ENCODE measurements at places on chromosomes 6 and 20.
A peak's percentile ranks its signal among the peaks of the same experiment; 100 is the strongest.

DNA sequence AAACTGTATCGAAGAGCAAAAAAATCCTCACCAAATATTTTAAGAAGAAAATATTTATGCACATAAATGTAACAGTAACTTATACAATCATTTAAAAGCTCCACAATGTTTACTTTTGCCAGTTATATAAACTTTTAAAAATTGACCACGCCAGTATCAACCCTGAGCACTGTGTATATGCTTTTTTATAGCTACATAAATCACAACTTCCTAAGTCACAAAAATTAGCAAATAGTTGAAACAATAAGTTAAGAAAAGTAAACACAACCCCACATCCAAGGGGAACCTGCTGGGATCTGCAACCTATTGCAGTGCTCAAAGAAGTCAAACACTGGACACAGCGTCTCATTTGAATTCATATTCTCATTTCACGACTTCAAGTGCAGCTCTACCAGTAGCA is 89.8 kb upstream of the DST start:
- DNase-seq, result no peak

- no peak for DNase-seq
These were observed 6.5 kb upstream of the KIAA1586 start for GRCh38 chr6:57040011-57040410.

- no peak for DNase-seq
These were observed 231.0 kb downstream of the SOD2 start for GRCh38 chr6:159461998-159462397.

- DNase-seq, result no peak
These were observed 200.9 kb downstream of the DLL1 start for GRCh38 chr6:170089963-170090362.

- no peak for DNase-seq
These were observed 255.0 kb upstream of the ZFP64 start for GRCh38 chr20:52446421-52447224.

GRCh38 chr6:149389509-149390297 is 10.4 kb upstream of the SUMO4 start:
- DNase-seq, result no peak

GRCh38 chr6:41451039-41451438 is 95.1 kb upstream of the FOXP4 start:
- DNase-seq, result no peak

GRCh38 chr20:21124190-21124589 is 1.7 kb upstream of the KIZ start:
- no peak for DNase-seq

GRCh38 chr6:115404446-115404845 is 656.2 kb downstream of the FRK start:
- no peak for DNase-seq

- no peak for DNase-seq
These were observed 43.8 kb downstream of the BMP6 start for GRCh38 chr6:7769702-7770101.

- no peak for DNase-seq
These were observed 1.5 kb downstream of the TAF4 start for GRCh38 chr20:62063981-62064769.

DNA sequence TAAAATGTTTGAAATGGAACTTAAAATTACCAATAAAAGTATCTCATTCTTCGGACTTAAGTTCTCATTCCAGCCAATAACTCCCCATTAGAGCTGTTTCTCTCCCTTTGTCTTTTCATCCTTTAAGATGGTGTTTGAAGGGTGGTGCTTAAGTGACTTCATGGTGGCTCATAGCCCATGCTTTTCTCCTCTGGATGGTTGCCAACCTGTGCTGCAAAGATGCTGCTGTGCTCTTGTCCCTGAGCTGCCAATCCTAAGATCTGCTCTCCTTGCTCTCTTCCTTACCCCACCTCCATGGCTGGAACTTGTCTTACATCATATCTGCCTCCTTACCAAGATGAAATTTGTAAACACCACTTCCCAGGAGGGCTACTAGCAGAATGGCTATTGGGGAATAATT is 31.6 kb upstream of the PNRC1 start:
- peak; percentile 28 for DNase-seq

DNA sequence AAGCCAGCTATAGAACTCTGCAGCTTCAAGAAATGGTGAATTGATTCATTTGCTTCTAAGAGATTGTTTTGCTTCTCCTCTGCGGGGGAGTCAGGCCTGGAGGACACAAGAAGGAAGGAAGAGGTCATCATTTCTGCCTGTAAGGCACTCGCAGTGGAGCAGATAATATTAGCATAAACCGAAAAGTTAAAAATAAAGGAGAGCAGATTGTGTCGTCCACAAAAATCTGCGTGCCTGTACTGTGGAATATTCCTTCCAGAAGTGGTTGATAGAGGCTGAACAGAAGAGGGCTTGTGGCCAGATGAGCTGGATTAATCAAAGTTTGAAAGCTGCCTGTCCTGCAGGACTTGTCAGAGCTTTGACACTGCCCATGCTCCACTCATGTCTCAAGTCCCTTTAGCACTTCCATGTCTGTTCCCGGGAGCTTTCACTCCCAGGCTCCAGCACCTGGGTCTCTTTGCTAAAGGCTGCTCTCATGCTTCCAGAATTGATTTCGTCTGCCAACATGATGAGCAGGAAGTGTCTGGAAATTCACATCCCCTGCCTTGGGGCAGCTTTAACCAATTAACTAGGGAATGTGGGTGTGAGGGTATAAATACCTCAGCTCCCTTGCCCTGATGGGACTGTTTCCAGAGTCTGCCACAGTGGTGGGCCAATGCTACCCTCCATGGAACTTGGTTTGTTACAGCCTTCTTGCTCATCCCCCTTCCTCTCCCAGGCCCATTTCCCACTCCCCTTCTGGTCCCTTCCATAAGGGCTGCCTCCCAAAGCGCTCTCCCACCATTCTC is 65.1 kb upstream of the STX16 start:
- DNase-seq, result no peak

- DNase-seq, result no peak
These were observed 668.2 kb downstream of the DHX35 start for GRCh38 chr20:39630215-39630908.

- no peak for DNase-seq
These were observed 11.8 kb upstream of the GSTA1 start for GRCh38 chr6:52815167-52816092.

DNA sequence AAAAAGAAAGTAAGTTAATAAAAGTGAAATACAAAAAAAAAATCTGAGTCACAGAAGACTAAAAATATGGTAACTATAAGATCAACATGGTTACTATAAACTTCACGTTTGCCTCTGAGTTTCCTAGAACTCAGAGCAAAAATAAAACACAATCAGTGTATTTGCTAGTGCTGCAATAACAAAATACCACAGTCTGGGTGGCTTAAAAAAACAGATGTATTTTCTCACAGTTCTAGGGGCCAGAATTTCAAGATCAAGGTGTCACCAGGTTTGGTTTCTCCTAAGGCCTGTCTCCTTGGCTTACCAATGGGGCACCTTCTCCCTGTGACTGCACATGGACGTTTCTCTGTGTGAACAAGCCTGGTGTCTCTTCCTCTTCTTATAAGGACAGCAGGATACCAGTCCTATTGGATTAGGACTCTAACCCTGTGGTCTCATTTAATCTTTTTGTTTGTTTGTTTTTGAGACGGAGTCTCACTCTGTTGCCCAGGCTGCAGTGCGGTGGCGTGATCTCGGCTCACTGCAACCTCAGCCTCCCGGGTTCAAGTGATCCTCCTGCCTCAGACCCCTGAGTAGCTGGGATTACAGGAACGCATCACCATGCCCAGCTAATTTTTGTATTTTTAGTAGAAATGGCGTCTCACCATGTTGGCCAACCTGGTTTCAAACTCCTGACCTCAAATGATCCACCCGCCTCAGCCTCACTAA is 104.9 kb upstream of the LOC128125822 start:
- DNase-seq, result no peak

DNA sequence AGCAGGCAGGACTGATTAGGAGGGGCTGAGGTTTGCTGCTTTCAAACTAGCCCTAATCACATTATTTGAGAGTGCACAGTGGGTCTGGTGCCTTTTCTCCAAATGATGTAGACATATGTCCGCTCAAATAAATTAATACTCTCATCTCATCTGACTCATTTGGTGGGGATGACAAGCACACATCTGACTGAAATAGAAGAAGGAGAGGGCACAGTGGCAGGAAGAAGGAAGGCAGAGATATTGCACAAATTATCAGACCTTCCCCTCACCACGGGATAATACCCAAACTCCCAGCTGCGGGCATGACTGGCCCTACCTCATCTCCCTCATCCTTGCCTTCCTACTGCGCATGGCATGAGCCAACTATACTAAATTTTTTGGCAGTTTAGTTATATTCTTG is 33.9 kb upstream of the TNFRSF21 start:
- no peak for DNase-seq

DNA sequence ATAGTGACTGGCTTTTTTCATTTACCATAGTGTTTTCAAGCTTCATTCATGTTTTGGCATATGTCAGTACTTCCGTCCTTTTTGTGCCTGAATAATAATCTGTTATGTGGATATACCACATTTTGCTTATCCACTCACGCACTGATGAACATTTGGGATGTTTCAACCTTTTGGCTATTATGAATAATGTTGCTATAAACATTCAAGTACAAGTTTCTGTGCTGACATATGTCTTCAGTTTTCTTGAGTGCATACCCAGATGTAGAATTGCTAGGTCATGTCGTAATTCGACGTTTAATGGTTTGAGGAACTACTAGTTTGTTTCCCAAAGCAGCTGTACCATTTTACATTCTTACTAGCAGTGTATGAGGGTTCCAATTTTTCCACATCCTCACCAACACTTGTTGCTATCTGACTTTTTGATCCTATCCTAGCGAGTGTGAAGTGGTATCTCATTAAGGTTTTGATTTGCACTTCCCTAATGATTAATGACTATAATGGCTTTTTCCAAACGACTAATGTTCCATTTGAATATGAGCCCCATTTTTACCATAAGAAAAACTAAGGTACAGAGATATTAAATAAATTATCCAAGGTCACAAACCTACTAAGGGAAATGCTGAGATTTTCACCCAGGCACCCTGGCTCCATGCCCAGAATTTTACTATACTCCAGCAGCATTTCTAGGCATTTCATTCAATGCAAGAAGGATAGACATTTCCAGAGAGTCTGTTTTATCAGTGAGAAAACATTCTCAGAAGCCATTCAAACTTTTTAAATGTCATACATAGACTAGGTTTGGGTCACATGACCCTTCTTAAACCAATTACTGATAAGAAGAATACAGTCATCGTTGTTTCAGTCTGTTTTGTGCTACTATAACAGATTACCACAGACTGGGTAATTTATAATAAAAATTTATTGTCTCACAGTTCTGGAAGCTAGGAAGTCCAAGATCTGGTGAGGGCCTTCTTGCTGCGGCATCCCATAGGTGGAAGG is 71.1 kb upstream of the RUNX2 start:
- DNase-seq, result peak; percentile 17

DNA sequence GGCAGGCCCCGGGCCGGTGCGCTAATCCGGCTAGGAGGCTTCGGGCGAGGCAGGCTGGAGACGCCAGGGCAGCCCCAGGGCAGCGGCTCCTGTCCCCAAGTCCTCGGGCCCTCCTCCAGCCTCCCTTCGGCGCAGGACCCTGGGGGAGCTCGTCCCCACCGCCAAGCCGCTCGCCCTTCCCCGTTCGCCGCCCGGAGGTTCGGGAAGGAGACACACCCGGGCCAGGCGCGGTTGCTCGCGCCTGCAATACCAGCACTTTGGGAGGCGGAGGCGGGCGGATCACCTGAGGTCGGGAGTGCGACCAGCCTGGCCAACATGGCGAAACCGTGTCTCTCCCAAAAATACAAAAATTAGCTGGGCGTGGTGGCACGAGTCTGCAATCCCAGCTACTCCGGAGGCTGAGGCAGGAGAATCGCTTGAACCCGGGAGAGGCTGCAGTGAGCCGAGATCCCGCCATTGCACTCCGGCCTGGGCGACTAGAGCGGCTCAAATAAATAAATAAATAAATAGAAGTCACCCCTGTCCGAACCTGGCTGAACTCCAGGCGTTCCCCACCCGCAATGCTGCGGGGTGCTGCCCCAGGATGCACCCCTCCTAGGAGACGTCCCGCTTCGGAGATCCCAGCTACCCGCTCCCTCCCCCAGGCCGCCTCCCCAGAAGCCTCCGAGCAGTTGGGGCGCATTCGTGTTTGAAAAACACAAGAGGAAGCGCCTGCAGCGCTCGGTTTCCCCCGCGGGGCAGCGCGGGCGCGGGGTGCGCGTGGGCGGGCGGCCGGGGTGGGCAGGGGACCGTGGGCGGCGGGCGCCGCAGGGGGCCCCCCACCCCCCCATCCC is 27.5 kb downstream of the SERPINB9 start:
- DNase-seq, result no peak

GRCh38 chr6:107318100-107318736 is 141.1 kb downstream of the PDSS2 start:
- peak; percentile 16 for DNase-seq

DNA sequence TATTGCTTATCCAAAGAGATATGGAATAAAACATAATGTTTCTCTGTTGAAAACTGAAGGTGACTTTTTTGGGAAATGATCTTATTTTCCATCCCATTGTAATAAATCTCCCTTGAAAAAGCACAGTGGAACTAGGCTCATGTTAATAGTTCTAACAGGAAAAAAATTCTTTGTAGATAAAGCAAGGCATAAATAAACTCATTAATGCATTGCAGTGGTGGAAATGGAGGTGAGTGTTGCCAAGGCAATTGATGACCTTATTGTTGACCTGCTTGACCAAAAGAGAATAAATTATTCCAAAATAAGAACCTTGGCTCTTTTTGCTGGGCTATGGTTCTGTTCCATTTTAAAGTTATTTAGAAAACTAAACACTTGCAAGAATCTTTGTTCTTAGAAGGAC is 55.2 kb downstream of the TRMT11 start:
- DNase-seq, result no peak

GRCh38 chr6:141744194-141744925 is 388.4 kb upstream of the GJE1 start:
- no peak for DNase-seq

- no peak for DNase-seq
These were observed 57.1 kb upstream of the BTN3A2 start for GRCh38 chr6:26307850-26308249.

DNA sequence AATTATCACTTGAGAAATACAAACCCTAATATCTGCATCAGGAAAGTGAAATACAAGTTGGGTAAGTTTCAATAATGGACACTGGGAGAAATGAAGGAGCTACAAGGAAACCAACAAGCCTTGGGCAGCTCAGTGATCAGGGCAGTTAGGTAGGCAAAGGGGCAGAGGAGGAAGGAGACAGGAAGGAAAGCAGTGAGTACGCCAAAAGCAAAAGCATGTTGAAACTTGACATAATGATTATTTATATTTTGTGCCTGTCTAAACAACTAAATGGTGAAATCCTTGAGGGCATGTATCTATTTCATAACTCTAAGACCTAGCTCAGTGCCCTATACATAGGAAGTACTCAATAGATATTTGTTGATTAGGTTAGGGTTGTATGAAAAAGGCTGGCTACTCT is 23.3 kb downstream of the PXT1 start:
- no peak for DNase-seq

Data from DMS79 treated with DMSO at 0.1 percent for 48 hours (cell line).